ENCODE measurements at places on chromosomes 12 and 14.
A peak's percentile ranks its signal among the peaks of the same experiment; 100 is the strongest.

- no peak for DNase-seq
These were observed 86.5 kb downstream of the PIWIL1 start for GRCh38 chr12:130423991-130424857.

DNA sequence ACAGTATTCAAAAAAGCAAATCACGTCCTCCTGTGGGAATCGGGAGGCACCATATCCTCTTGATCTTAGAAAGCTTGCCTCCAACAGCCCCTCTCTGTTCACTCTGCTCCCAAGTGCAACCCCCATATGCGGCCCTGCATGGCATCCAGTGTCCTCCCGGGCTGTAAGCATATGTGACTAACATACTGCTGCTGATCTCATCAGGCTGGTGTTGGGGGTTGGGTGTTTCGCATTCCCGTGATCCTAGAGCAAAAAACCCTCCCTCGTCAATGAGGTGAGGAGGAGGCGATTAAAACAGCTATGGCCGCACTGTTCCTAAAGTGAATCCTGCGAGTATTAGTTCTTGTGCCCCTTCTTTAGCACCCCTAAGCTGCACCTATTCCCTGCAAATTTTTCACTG lies 28.1 kb upstream of the PPM1A start:
- DNase-seq: no peak

DNA sequence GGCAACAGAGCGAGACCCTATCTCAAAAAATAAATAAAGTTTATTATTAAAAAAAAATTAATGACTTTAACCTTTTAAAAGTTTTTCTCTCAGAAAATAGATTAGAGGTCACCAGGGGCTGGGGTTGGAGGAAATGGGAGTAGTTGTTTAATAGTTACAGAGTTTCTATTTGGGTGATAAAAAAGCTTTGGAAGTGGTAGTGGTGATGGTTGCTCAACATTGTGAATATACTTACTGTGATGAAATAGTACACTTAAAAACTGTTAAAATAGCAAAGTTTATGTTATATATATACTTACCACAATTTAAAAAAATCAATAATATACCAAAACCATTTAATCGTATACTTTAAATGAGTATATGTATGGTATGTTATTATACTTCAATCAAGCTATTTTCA lies 59.6 kb downstream of the ARL6IP4 start:
- no peak for DNase-seq

- DNase-seq: no peak
These were observed 148.5 kb downstream of the PLCZ1 start for GRCh38 chr12:18589316-18589715.

DNA sequence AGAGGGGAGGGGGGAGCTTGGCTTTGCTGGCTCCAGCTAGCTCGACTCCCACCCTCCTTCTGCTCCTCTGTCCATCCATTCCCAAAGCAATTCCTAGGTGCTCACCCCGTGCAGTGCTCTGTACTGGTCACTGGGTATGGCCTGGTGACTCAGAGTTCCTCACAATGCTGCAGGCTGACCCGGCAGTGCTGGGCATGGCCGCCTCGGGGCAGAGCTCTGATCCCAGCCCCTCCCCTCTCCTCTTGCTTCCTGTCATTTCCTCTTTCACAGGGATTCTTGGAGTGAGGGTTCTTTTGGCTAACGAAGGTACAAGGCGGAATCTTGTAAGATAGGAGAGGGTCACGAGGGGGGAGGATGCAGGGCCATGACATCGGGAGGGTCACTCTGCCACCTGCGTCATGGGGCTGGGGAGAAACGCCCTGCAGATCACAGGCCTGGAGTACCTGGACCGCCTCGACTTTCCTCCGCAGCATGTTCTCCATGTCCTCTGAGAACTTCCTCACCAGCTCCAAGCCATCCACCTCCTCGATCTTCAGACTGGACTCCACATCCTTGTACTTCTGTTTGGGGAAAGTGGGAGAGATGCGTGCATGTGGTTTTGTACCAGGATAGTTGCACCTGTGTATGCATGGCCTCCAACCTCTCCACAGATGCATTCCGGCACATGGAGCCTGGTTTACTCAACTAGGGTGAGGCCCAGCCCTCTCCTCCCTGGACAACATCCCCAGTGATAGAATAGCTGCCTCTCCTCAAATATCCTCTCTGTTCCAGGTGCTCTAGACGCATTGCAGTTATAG lies 5.7 kb downstream of the CACNA2D4 start:
- no peak for DNase-seq

- DNase-seq: no peak
These were observed 118.1 kb upstream of the SLC38A2 start for GRCh38 chr12:46490635-46491034.

GRCh38 chr12:120235369-120236323 lies 29.9 kb downstream of the PXN start:
- DNase-seq: no peak

GRCh38 chr12:113135178-113136127 lies at the start of gene RASAL1:
Gene RASAL1 (minus strand): TSS chr12:113135761. CDS start chr12:113135462, 299 bp downstream.
- DNase-seq: peak; percentile 64

DNA sequence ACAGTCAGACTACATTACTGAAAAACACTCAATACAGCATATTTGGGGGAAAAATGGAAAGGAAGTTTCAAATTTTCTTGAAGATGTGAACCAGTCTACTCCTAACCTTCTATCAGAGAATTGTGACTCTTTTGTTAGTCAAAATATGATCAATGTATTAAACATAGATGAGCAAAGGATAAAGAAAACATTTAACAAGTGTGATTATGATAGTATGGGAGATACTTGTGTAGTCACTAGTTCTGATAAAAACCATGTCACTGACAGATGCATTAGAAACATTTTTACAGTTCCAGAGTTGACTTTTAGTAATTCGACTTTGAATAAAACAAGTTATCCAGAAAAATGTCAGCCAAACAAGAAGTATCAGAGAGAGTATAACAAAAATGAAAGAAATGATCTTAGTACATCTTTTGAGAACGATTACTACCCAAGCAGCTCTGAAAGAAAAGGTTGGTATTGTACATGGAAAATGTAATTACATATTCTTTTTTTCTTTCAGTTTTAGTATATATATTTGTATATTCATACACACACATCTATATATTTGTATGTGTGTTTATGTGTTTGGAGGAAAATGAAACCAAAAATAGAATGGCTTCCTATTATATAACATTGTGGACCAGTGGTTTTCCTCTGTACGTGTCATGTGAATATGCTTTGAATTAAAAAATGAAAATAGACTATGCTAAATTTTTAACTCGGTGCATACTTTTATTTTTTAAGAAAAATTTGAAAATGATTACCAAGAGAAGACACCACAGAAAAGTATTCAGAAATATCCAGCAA lies 63.3 kb upstream of the ABCD2 start:
- no peak for DNase-seq

DNA sequence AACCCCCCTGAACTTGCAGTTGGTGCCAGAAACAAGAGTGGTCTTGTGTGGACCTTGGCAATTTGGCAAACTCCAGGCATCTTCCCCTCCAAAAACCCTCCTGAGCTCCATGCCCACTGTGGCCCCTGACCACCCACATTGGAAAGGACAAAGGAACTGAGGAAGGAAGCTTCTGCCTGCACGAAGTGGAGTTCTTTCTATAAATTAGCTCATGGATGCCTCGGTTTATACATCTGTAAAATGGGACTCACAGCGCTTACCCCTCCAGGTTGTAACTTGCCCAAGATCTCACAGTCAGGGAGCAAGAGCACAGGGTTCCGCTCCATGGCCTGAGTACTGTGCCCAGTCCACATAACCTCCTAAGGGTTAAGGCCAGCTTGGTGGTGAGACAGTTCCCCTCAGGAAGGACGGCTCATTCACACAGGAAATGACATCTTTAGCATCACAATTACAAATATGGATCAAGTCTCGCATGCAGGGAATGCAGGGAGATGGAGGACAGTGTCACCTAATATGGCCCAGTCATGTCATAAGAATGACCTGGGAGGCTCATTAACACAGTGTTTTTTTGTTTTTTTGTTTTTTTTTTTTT lies 66.6 kb downstream of the CLMN start:
- no peak for DNase-seq

- no peak for DNase-seq
These were observed 34.5 kb downstream of the RPH3A start for GRCh38 chr12:112826011-112826410.

DNA sequence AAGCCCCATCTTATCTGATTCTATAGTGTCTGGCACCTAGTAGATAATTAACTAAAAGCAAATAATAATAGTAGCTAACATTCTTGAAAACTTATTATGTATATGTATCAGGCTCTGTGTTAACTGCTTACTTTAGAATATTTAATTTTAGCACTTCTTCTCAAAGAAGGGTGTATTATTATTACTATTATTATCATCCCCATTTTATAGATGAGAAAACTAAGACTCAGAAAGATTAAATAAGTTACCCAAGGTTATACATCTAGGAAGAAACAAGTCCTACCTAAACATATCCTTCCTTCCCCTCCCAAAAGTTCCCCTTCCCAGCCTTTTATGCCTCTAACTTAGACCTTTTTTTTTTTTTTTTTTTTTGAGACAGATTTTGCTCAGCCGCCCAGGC lies 61.4 kb downstream of the UBR7 start:
- DNase-seq: no peak

DNA sequence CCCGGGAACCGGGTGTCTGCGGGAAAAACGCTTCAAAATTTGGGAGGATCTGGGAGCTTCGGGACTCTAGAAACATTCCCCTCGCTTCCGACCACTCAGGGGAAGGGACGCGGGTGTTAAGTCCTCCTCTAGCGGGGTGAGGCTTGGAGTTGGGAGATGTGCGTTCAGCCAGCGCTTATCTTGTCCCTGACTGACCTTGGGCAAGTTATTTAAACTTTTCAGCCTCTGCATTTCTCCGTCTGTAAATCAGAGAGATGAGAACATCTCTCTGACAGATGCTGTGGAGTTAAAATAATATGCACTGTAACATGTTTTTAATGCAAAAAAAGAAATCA lies 76.9 kb upstream of the ANO4 start:
- no peak for DNase-seq

- no peak for DNase-seq
These were observed 45.2 kb downstream of the TDP1 start for GRCh38 chr14:90000935-90001334.

DNA sequence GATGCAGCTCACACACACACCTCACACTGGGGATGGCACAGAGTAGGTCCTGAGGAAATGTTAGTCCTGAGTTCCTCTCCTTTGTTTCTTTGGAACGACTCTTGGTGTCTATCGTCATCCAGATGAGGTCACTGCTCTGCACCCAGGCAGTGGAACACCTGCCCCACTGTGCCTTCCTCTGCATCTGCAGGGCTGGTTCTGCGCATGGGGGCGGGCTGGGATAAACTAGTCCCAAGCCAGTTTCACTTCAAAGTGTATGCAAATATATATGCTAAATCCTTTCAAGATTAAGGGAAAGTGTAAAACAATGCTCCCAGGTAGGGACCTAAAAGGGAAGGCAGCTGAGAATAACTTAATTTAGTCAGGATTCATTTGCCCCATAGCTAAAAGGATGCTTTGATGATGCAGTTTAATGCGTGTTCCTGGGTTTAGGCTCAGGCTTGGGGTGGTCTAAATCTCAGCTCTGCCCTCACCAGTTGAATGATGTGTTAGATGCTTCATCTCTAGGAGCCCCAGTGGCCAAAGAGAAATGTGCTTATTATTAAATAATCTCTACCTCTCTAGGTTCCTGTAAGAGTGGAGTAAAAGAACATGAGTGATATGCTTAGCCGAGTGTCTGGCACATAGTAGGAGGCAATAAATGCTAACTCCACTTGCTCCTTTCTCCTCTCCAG lies 47.1 kb upstream of the OVCH1 start:
- DNase-seq: no peak

DNA sequence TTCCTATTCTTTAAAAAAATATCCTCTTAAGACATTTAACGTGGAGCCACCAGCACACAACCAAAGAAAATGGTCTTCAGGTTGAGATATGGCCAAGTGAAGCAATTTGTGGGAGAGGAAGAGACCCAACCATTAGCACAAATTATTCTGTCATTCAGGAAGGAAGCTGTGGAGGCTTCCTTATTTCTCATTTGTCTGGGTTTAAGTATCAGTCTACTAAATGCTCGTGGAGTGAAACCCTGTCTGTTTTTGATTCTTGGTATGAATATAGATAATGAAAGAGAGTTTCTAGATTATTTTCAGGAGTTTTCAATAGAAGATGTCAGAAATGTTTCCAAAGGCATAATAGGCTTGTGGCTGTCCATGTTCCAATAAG lies 125.1 kb downstream of the GPR65 start:
- DNase-seq: no peak

- no peak for DNase-seq
These were observed 250.1 kb upstream of the PRKD1 start for GRCh38 chr14:30177781-30178180.

GRCh38 chr12:79452906-79453305 lies 237.9 kb downstream of the PAWR start:
- DNase-seq: no peak

DNA sequence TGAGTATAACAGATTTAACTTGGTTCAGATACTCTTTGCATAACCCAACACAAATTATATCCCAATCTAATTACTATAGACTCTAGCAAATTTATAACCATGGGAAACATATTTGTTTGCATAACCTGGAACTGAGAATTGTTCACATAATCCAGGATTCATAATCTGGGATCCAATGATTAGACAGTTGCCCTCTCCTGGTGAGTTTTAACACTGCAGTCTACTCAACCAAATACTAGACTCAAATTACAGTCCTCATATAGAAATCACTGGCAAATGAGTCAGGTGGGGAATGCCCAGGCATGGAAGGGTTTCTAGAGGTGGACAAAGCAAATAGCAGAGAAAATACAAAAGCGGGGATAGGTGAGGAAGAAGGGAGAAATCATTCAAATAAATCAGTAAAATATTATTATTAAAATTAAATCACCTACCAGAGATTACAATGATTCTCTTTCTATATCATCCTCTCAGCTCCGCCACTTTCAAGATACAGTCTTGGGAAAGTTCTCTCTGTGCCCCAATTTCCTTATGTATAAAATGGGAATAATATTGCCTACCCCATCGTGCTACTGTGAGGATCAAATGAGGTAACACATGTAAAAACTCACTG lies 9.4 kb downstream of the GCH1 start:
- no peak for DNase-seq

DNA sequence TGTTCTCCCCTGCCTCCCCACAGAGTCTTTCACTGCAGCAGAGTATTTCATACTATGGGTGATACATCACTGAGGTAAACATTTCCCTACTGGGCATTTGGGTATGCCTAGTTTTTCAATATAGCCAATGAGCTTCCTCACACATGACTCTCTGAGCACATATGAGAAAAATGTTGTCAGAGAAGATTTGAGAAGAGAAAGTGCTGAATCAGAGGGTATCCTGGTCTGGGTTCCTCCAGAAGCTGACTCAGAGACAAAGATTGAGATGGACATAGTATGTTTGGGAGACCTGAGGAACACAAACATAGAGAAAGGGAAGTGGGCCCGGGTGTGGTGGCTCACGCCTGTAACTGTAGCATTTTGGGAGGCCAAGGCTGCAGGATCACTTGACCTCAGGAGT lies 12.6 kb downstream of the SLC8B1 start:
- no peak for DNase-seq

- DNase-seq: no peak
These were observed 160.8 kb upstream of the LMO3 start for GRCh38 chr12:16766736-16767135.

GRCh38 chr12:37720846-37721245 lies 595.7 kb upstream of the ALG10B start:
- no peak for DNase-seq

- no peak for DNase-seq
These were observed 38.2 kb upstream of the SYCP3 start for GRCh38 chr12:101777485-101777884.

GRCh38 chr12:88471331-88472045 lies 108.8 kb downstream of the KITLG start:
- no peak for DNase-seq

All from stimulated activated CD4-positive, alpha-beta T cell treated with anti-CD3 and anti-CD28 coated beads, TNF-alpha, amount 100 ng/mL, for 24 hours (primary cell).